Naive thymus-derived CD8-positive, alpha-beta T cell (primary cell): ENCODE measurements at places on chromosomes 6 and 20. TPM values are rescaled to one million over a fixed set of nuclear protein-coding genes. Genes with fewer than 3 reads are reported as not detected.

Gene KIF25
- polyA plus RNA-seq = not detected

Gene AIG1
- 14.5 TPM for polyA plus RNA-seq

Gene GRM1
- not detected for polyA plus RNA-seq

Gene OOEP
- 0.60 TPM for polyA plus RNA-seq

Gene CRISP3
- polyA plus RNA-seq = not detected

Gene PACSIN1
- polyA plus RNA-seq = 0.06 TPM

Gene TRIM15
- polyA plus RNA-seq = not detected

Gene RSPO3
- polyA plus RNA-seq = not detected

Gene PGC
- polyA plus RNA-seq = not detected

Gene KCNK5
- polyA plus RNA-seq = not detected

Gene FAM83C
- polyA plus RNA-seq = not detected

Gene ANGPT4
- polyA plus RNA-seq = not detected
